Left ventricle myocardium superior (tissue), 1 donor: ENCODE measurements at places on chromosomes 4 and X. TPM values are rescaled to one million over a fixed set of nuclear protein-coding genes. Genes with fewer than 3 reads are reported as not detected.
A peak's percentile ranks its signal among the peaks of the same experiment; 100 is the strongest.

MGARP gene
- total RNA-seq = 0.62 TPM

- no peak for DNase-seq
Observed at GRCh38 chr4:140315970-140316369, 57.5 kb upstream of the SCOC start.

HSD17B13 gene
- total RNA-seq = 0.15 TPM

- no peak for DNase-seq
Observed at GRCh38 chrX:103503163-103503852, 16.0 kb downstream of the RAB40A start.

TMEM33 gene
- total RNA-seq = 21.8 TPM

DNA sequence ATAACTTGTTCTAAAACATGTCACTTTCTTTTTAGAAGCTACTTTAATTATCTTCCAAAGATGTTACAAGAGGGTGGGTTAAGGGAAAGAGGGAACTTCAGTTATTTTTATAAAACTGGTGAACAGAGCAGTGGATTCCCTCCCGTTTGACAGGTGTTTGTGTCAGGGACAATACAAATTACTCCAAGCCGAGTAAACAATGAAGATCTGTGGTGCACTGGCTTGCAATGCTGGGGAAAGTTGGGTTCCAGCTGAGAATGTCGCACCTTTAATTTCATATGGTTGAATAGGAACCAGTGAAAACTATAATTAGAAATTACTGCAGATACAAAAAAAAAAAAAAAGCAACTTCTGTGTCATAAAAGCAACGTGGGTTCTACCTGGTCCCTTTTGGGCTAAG lies 98.6 kb upstream of the TTC29 start:
- no peak for DNase-seq

DNA sequence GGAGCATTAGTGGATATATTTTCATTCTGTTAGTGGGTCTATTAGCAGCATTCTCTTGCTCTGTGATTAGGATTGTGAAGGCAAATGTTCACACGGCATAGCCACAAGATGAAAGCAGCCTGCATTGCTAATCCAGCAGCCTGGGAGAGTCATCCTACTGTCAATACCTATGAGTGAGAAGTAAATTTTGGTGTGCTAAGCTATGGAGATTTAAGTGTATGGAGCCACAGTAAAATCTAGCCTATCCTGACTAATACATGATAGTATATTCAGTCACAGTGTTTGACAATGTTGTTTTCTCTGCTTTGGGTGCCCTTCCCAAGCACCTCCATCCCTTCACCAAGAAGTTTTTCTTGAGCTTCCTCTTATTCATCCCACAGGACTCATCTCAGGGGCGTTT lies 47.2 kb upstream of the TMPRSS11F start:
- no peak for DNase-seq

DNA sequence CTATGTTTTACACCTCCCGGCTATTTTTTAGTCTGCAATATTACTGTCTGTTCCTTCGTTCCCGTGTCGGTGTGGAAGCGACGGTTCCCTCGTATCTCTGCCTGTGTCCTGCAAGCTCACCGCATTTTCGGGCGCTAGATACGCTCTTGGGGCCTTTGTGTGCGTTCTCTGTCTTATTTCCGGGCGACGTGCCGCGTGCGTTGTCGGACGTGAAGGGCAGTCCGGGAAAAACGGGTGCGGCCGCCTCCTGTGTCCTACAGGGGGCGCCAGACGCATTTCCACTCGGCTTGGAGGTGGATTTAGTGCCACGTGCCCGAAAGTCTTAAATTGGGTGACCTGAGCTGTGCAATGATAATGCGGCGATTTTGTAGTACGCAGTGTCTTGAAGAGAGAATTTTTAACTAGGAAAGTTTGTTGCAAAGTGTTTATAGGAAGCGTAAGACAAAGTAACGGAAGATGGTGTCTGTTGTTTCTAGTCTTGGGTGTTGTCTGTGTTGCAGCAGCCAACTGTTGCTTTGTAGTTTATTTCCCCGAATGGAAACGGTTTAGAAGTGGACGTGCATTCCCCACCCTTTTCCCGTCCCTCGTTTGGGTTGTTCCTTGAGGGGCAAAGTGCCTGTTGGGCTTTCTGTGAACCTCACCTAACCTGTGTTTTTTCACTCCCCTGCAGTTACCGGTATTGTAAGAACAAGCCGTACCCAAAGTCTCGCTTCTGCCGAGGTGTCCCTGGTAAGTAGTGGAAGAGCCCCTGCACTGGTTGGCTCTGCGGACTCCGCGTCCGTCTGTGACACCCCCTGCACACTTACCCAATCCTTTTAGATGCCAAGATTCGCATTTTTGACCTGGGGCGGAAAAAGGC lies 720 bp downstream of the RPL10 start:
- DNase-seq = peak; percentile 92

DNA sequence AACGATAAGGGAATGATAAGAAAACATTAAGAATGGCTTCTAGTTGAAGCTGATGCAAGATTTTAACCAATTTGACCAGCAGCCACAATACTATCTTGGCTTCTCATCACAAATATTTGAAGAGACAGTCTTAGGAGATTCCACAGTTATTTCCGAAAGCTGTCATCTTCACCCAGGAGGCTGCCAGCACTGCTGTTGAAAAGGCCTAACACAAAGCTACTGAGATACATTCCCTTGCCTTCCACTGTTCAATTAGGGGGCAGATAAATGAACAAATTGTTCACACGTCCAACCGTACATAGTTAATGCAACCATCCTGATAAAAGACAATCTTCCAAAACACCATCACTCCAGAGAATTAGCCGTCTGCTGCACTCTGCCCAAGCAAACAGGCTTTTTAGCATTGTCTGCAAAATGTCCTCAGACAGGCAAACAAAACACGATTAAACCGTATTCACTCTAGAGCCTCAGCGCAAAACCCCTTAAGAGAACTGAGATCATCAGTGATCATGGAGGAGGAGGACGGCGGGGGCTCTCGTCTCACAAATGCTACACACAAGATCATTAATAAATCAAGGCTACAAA lies 189.8 kb upstream of the PSAPL1 start:
- DNase-seq = no peak

CYBB gene
- total RNA-seq = 20.4 TPM

SPIN2A gene
- 0.22 TPM for total RNA-seq

DNA sequence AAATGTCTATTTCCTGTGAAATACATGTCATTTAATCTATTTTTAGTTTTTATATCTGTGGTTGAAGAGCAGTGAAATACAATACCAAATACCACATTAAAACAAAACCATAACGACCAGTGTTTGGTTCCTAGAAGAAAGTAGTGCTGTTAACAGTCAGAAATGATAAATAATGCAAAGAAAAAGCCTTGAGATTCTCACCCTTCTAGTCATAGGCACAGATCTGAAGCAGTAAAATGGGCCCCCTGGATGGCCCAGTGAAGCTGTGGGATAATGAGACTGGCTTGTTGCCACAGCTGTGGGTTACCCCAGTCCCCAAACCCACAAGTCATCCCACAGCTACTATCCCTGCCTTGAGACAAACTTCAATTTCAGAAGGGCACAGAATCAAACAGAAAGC lies 137.3 kb upstream of the RPL34 start:
- DNase-seq = no peak

NAA11 gene
- total RNA-seq = not detected

DNA sequence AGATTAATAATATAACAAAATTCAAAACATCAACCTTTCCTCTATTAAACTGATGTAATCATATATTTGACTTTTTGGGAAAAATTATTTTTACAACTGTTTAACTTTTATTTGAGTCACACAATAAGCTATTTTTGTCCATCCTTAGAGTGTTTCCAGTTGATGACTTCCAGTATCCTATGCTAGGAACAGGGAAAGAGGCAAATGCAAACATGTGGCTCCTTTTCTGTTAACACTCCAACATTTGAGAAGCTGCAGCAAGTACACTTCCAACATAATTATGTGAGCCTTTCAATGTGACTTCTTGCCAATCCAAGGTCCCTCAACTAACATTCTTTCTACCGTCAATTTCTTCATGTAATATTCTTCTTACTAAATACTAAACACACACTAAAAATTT lies 117.7 kb downstream of the PPA2 start:
- DNase-seq = no peak

DNA sequence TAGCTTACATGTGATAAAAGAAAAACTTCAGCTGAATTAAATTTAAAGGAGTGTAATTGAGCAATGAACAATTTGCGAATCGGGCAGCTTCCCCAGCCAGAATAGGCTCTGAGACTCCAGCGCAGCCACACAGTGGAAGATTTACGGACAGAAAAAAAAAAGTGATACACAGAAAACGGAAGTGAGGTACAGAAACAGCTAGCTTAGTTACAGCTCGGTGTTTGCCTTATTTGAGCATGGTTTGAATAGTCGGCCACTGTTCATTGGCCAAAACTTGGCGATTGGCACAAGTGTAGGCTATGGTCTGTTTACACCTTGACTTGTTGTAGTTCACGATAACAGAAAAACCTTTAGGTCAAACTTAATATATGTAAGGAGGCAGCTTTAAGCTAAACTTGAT lies 16.7 kb upstream of the SUPT20HL1 start:
- no peak for DNase-seq

DCHS2 gene
- total RNA-seq = not detected

DNA sequence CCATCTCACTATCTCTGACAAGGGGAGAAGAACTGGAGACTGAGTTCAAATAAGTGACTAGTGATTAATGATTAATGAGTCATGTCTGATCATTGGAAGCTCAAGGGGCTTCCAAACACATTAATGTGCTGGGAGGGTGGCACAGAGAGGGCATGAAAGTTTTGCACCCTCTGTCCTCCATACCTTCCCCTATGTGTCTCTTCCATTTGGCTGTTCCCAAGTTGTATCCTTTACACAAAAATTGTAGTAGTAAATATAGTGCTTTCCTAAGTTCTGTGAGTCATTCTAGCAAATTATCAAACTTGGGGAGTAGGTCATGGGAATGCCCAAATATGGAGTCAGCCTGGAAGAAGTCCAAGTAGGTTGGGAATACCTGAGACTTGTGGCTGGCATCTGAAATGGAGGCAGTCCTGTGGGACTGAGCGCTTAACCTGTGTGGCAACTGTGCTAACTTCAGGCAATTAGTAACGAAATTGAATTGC lies 4.1 kb upstream of the FAM200B start:
- no peak for DNase-seq

DNA sequence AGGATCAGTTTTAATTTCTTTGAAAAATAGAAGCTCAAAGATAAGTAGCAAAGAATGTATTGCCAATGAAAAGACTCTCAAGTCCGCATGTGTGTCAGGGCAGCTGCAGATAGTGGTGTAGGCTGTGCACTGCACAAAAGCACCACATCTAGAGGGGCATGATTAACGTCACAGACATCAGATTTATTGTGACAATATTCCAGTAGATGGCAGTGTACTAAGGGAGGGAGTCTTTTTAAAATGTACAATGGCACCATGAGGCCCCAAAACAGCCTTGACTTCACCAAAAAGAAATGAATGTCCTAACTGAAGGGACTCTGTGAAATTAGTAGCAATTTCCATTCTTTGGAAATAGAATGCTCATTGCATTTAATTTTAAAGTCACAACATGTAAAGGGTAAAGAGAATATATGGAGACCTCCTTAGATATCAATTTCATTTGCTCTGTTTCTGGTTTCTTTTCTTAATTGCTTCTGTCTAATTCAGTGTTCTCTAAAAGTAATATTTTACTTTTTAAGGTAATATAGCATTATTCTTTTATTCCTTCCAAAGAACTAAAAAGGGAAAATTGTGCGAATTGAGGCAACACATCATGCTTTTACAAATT lies 98.4 kb downstream of the ZNF827 start:
- no peak for DNase-seq

DOK7 gene
- total RNA-seq = 35.5 TPM

GRCh38 chr4:7134737-7135388 lies 57.5 kb upstream of the SORCS2 start:
- DNase-seq = peak; percentile 64
